Stimulated activated CD4-positive, alpha-beta T cell treated with anti-CD3 and anti-CD28 coated beads, Interleukin-1b, Interleukin-23, amount 100 ng/mL, for 1 hour (primary cell): ENCODE measurements at places on chromosomes 2 and 18.

GRCh38 chr2:88637464-88637863, 10.2 kb upstream of the EIF2AK3 start:
- DNase-seq = no peak

DNA sequence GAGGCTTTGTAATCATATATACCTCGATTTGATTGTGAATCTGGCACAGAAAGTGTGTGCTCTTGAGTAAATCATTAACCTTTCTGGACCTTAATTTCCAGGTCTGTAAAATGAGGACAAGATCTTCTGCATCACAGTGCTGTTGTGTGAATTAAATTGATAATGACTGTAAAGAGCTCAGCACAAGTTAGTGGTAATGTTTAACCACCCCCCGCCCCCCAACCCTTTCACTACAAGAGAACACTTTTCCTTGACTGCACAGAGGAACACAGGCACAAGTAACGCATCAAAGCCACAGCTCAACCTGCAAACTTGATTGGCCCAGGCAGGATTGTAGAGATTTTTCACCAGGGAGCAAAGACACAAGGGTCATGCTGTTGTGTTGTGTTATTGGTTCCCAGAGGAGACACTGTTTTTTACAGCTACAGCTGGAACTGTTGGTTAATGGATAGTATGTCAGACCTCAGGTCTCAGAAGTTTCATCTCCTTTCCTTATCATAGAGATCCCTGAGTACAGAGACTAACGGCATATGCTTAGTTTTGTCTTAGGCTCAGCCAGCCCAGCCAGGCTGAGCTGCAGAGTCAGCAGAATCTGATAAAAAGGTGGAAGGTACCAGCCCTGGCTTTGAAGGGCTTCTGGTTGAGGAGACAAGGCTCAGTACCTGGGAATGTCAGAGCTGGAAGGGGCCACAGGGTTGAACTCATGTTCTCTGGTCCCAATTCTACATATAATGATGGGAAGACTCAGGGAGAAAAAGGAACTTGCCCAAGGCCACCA, 10.6 kb downstream of the SETBP1 start:
- DNase-seq = no peak

DNA sequence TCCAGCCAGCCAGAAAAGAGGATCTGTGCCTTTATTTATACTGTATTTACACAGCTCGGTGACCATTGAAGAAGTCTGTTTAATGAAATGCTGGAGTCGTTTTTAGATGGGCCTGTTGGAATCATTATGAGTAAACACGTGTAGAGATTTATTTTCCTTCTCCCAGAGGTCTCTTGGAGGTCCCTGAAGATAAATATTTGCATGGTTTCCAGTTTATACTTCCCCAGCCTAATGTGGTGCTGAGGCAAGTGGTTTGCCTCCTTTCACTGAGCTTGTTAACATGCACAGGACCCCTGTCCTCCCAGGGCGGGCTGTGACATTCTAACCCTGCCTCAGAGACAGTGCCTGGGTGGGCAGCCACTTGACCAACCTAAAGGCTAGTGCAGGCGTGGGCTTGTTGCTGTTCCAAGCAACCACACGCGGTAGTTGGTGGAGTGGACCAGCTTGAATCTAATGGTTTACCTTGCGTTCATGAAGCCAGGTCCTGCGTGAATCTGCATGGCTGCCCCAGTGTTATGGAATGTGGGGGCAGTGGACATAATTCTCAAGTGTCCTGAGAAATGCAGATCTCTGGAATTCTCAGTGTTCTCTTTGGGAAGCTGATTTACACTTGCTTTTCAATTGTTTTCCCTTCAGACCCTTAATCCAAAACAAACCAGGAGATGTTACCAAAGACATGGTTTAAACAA, 130.2 kb upstream of the DLX2 start:
- DNase-seq = no peak

- DNase-seq = no peak
Measured at GRCh38 chr18:3368193-3368592, 81.8 kb upstream of the TGIF1 start.

GRCh38 chr18:3704556-3705344, 254.8 kb downstream of the TGIF1 start:
- DNase-seq = no peak

DNA sequence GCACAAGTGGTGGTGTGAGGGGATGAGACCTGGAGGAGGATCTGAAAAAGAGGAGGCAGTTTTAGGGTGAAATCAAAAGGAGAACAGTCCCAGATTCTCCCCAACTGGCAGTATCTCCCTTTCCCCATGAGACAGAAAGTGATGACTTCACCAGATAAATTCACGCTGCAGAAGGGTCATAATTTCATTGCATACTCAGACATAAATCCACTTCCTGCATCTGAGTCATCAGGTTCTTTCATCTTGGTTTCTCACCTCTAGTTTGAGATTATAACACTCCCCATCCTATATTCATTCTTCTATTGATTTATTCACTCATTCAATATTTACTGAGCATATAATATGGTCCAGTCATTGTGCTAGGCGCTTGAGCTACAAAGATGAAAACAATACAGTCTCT, 64.7 kb downstream of the CCDC148 start:
- no peak for DNase-seq

- no peak for DNase-seq
Measured at GRCh38 chr18:78731016-78731397, 248.6 kb upstream of the SALL3 start.
